ENCODE measurements at places on chromosomes 5 and 9.

DNA sequence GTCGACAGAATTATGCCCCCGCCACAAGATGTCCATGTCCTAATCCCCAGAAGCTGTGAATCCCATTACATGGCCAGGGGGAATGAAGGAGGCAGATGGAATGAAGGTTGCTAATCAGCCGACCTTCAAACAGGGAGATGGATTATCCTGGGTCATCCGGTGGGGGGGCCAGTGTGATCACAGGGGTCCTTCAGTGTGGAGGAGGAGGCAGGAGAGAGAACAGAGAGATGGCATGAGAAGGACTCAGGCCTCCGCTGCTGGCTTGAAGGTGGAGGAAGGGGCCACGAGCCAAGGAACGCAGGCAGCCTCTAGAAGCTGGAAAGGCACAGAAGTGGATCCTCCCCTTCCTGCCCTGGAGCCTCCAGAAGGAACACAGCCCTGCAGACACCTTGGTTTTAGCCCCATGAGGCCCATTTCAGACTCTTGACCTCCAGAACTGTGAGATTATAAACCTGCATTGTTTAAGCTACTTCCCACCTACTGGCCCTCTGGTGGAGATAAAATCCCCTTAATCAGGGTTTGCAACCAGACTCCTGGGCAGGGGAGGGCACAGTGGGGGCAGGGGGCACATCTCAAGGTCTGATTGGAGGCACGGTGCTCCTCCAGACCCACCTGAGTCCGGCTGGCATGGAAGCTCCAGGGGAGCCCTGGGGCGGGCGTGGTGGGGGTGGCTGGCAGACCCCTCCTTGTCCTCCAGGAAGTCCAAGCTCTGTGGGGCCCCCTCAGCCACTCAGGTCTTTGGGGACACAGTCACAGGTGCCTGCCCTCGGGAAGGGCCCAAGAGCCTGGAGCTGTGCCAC lies 13.8 kb downstream of the PTGES2 start:
- DNase-seq, result no peak

GRCh38 chr5:5192681-5193080 lies 52.6 kb downstream of the ADAMTS16 start:
- DNase-seq, result no peak

DNA sequence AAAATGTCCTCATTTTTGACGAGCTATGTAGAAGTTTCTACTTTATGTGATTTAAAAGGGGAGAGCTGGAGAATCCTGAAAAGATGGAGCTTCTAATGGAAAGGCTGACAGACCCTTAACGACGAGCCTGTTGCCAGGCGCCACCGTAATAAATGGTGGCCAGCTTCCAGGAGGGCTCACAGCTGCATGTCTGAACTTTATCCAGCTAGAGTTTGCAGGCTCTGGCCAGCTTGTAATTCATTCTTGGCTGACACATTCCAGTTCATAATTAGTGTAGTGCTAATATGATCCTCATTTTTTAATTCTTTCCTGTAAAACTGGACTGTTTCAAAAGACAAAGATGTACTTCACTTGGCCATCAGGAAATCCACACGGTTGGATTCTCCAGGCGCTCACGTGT lies 246.7 kb downstream of the GAS1 start:
- no peak for DNase-seq

DNA sequence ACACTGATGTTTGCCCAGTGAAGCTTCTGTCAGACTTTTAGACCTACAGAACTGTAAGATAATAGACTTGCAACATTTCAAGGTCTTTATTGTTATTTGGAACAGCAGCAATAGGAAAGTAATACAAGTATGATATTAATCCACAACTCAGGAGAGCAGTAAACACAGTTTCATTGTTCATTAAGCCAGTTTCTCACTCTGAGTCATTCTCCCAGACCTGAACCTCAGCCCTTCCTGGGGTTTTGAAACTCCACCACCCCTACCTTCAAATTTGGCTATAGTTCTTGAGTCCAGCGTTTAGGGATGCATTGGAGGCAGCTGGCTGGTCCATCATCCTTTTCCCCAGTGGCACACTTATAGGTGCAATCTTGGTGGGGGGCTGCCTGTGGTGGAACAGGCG lies 203.2 kb downstream of the RAB3C start:
- no peak for DNase-seq

- DNase-seq, result no peak
Observed at GRCh38 chr5:88875341-88876234, 7.4 kb downstream of the MEF2C start.

DNA sequence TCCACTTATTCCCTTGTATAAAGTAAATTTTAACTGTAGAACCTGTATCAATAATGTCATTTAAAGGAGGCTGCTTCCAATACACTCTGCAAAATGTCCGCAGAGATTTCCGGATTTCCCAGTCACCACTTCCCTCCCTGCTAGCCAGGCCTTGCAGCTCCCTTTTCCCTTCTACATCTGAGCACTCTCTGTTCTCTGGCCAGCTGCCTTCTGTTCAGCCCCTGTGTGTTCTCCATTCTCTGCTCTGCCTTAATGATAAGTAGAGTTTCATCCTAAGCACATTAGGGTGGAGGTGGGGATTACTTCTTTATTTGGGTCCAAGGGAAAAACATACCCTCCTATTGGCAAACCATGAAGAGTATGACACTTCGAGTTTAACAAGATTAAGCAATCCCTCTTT lies 719.6 kb upstream of the WWC1 start:
- DNase-seq, result no peak

DNA sequence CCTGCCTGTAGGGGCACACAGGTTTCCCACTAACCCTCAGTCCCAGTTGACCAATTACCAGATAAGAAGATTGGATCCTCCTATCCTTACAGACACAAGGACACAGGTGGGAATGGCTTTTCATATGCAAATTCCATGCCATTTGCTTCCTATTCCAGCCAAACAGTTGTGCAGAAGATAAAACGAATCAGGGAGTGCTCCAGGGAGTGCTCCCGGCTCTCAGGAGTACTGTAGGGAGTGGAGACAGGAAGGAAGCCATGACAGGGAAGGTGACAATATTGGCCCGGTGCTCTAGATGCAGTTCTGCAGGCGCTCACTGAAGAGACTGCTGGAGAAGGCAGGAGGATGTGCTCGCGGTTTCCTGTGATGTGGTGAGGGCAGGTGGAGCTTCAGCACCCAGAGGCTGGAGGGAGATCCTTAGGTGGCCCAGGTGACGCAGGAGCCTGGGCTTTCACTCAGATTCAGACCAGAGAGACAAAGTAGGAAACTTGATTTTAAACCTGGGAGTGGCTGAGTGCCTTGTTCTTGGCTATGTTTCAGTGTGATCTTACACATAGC lies 260.0 kb downstream of the AUH start:
- peak; percentile 66 for DNase-seq

DNA sequence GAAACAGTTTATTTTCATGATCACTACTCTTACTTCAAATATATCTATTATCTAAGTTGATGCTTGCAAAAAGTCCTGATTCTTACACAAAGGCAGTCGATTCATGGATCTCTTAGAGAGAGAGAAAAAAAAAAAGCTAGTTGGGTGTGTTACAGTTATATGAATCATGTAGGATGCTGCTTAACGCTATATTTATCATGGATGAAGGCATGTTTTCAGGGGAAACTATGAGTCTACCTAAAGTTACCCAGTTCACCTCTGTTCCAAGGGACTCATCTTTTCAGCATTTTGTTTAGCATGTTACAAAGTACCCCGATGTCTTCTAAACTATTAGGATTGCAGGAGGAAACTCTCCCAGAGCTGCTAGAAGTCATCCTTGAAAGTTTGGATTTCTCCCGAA lies 13.5 kb downstream of the TMC1 start:
- DNase-seq, result no peak

- peak; percentile 17 for DNase-seq
Observed at GRCh38 chr9:120713257-120714087, 798 bp downstream of the MEGF9 start.

- no peak for DNase-seq
Observed at GRCh38 chr5:151023651-151024050, 3.3 kb downstream of the GPX3 start.

DNA sequence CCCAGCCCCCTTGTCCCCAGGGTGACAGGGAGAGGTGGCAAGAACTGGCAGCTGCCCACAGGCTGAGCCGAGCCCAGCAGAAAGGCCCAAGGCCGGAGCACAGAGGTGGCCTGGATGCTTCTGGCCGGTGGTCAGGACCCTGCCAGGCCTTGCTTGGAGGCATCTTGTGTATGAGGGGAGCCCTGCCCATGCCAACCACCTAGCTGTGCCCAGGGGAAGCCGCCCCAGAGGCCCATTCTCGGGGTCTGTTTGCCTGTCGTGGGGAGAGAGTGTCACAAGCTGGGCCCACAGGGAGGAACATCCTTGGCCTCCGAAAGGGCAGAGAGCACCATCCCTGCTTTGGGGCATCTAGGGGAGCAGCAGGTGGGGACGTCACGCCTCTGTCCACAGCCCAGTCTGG lies 10.0 kb downstream of the NKD2 start:
- no peak for DNase-seq

GRCh38 chr9:104858271-104858670 lies 69.7 kb downstream of the ABCA1 start:
- DNase-seq, result no peak

DNA sequence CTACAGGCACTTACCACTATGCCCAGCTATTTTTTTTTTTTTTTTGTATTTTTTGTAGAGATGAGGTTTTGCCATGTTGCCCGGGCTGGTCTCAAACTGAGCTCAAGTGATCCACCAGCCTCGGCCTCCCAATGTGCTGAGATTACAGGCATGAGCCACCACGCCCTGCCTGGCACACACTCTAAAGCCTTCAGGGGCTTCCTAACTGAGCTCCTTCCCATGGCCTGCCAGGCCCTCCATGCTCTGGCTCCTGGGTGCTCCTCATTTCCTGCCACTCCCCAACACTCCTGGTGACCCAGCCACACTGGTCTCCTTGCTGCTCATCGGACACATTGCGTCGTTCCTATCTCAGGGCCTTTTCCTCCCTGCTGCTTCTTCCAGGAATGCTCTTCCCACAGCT lies 61.5 kb downstream of the CARTPT start:
- DNase-seq, result no peak

- no peak for DNase-seq
Observed at GRCh38 chr9:19649336-19650041, 139.3 kb downstream of the SLC24A2 start.

GRCh38 chr9:32581512-32582143 lies 8.7 kb upstream of the NDUFB6 start:
- peak; percentile 5 for DNase-seq

DNA sequence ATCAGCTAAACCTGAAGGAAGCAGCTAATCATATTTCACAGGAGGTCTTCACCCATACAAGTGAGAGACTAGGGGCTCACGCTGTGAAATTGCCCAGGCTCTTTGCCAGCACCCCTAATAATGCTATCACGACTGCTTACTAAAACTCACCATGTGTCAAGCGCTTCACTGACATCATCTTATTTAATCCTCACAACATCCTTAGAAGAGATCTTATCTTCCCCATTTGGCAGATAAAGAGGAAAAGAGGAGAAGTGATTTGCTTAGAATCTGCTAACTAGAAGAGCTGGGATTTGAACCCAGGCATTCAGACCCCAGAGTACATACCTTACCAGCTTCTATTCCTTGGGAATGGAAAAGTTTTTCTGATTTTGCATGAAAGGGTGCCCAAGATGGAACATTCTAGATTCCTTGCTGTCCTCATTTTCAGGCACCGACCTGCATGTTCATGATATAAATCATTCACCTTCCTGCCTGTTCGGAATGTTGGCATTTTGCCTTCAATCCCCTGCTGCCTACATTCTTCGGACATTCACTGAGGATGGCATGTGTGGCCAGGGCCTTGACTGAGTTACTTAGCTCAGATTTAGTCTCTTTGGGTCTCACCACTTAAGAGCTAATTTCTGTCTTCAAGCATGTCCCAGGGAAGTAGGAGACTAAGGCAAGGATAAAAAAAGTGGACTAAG lies 88.1 kb downstream of the SH3TC2 start:
- DNase-seq, result no peak

GRCh38 chr5:10331341-10331796 lies 22.1 kb upstream of the MARCHF6 start:
- no peak for DNase-seq

- no peak for DNase-seq
Observed at GRCh38 chr5:86878250-86878649, 260.5 kb downstream of the COX7C start.

DNA sequence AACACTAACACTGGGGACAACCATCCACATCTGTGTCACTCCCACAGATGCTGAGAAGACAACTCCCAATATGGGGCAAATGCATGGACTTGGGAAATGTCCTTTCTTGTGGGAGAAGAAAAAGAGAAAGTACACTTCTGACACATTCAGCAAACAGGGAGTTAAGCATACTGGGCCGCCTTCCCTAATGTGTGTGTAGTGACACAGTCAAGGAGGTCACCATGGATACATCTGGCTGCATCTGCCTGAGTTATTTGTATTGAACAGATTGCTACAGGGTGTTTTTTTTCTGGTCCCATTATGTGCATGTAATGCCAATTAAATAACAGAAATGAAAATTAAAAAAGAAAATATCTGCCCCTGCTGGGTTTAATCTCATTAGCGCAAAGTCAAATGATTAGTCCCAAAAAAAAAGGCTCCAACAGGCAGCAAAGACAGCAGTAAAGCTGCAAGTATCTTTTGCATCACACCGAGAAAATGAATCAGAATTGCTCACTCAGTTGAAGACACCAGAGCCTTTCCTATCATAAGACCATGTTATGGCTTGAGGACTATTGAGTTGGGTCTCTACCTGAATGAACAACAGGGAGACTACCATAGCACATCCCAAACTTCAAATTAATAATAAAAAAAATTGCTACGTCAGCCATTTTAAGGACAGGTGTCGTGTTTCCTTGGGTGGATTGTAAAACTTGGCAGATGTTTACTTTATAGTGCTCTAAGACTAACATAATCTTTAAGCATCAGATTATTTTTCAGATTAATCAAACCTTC lies 395.9 kb downstream of the DTWD2 start:
- DNase-seq, result no peak

GRCh38 chr9:26368241-26368640 lies 524.4 kb downstream of the CAAP1 start:
- DNase-seq, result no peak

DNA sequence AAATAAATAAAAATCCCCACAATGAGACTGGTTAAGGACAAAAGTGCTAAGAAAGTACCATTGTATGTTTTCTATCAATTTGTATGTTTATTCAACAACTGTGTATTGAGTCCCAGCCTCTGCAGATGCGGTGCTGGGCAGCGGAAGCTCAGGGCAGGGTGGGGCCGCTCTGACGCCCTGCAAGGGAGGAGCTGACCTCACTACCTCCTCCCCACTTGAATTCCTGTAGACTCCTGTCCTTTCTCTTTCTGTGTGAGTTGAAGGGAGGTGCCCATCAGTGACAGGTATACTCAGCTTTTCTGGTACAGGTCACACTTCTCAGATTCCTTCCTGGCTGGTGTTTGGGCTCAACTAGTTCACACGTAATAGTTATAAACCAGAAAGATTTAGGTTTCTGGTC lies 27.0 kb downstream of the ANGPTL2 start:
- no peak for DNase-seq

GRCh38 chr9:114096041-114096511 lies 3.0 kb downstream of the KIF12 start:
- no peak for DNase-seq

- DNase-seq, result no peak
Observed at GRCh38 chr5:15737036-15737821, 237.2 kb downstream of the FBXL7 start.

- DNase-seq, result no peak
Observed at GRCh38 chr5:113035096-113035495, 58.5 kb downstream of the DCP2 start.

All from activated CD4-positive, alpha-beta T cell treated with anti-CD3 and anti-CD28 coated beads for 4 hours (primary cell).